ENCODE measurements at places on chromosomes 4 and X. TPM values are rescaled to one million over a fixed set of nuclear protein-coding genes. Genes with fewer than 3 reads are reported as not detected.

The TAF1 gene
- total RNA-seq = 81.0 TPM

The FHDC1 gene
- 0.27 TPM for total RNA-seq

The NAT8L gene
- not detected for total RNA-seq

The IL21 gene
- total RNA-seq = not detected

The RASSF6 gene
- total RNA-seq = 0.56 TPM

The NEUROG2 gene
- total RNA-seq = not detected

The MAGEA11 gene
- total RNA-seq = not detected

The KLF8 gene
- total RNA-seq = 17.2 TPM

The DDX53 gene
- total RNA-seq = not detected

The XG gene
- total RNA-seq = 18.1 TPM

The PRR32 gene
- not detected for total RNA-seq

The OPHN1 gene
- 5.9 TPM for total RNA-seq

The CCDC158 gene
- total RNA-seq = 2.8 TPM

The IL15 gene
- 9.3 TPM for total RNA-seq

All from thoracic aorta (tissue), 2 donors.